ENCODE measurements at places on chromosomes 2 and 18. TPM values are rescaled to one million over a fixed set of nuclear protein-coding genes. Genes with fewer than 3 reads are reported as not detected.

GRCh38 chr2:118118479-118118878, 30.2 kb downstream of the INSIG2 start:
- no peak for DNase-seq

DNA sequence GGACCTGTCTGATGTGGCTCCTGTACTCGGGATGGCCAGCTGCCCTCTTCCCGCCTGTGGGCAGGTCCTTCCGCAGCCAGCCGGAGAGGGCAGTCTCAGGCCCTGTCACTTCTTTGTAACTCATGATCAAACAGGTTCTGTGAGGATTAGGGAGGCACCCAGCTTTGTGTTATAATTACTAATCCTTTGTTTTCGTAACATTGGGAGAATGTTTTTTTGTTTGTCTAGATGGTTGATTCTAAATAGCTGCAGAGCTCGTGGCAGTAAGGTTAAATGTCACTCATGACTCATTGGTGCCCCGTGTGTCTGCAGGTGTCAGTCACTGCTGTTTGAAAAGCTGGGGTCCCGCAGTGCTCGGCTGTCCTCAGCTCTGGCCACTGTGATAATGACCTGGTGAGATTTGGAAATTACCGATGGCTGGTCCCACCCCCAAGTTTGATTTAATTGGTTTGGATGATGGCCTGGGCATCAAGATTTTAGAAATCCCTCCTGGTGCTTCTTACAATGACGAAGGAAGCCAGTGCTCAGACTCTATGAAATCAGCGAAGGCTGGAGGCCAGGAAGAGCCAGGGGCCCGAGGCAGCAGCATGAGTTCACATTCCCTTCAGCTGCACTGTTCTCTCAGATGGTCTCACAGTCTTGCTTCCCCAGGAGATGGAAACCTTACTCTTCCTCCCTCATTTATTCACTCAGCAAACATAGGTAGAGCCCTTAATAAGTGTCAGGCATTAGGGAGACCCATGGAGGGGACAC, 172.8 kb downstream of the VAPA start:
- DNase-seq = no peak

GRCh38 chr2:122168799-122169198, 413.3 kb downstream of the TSN start:
- DNase-seq = no peak

GRCh38 chr2:36379710-36380448, 24.3 kb downstream of the CRIM1 start:
- DNase-seq = no peak

GRCh38 chr2:213119061-213119809, 32.2 kb downstream of the IKZF2 start:
- no peak for DNase-seq

DNA sequence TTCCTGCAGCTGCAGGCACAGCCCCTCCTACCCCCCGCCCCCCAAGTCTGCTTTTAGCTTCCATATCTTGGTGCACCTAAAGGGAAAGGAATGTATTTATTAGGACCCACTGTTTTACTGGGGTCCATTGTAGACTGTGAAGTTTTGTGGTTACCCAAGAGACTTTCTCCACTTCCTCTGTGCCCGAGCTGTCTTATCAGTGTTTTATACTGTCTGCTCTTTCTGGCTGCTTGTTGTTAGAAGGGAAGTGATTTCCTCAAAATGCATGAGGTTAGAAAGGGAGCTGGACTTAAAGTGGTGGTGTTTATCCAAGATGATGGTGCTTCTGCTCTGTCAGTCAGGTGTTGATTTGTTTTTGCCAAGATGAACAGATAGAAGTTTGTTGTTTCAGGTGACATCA, 85.0 kb downstream of the PTH2R start:
- no peak for DNase-seq

DNA sequence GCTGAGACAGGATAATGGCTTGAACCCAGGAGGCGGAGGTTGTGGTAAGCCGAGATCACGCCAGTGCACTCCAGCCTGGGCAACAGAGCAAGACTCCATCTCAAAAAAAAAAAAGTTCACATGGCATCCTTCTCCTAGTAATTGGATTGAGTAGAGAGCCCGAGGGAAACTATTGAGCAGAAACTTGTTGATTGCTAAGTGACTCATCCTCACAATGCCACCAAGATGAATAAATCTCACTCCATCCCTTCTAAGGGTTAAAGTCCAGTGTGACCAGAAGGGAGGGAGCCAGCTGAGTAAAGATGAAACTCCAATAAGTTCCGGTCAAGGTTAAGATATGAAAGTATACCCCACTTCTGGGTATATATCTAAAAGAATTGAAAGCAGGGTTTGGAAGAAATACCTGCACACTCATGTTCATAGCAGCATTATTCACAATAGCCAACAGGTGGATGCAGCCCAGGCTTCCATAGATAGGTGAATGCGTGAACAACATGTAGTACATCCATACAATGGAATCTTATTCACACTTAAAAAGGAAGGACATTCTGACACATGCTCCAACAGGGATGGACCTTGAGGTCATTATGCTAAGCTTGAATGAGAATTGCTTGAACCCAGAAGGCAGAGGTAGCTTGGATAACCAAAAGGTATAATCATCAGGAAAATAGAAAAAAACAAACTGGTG, 13.0 kb upstream of the FHL2 start:
- no peak for DNase-seq

- no peak for DNase-seq
These were observed 17.4 kb downstream of the OSBPL1A start for GRCh38 chr18:24380163-24380747.

GRCh38 chr2:68537809-68538208, 70.4 kb downstream of the APLF start:
- DNase-seq = no peak

GRCh38 chr2:60595953-60596352, 42.5 kb upstream of the BCL11A start:
- no peak for DNase-seq

REG1B gene
- total RNA-seq = not detected

GULP1 gene
- total RNA-seq = 38.6 TPM

LPIN1 gene
- 34.9 TPM for total RNA-seq

REG3G gene
- 10.1 TPM for total RNA-seq
